Brain microvascular endothelial cell (primary cell): ENCODE measurements at places on chromosomes 6 and 20.

GRCh38 chr6:106473812-106474211, 113.3 kb downstream of the CRYBG1 start:
- no peak for DNase-seq

DNA sequence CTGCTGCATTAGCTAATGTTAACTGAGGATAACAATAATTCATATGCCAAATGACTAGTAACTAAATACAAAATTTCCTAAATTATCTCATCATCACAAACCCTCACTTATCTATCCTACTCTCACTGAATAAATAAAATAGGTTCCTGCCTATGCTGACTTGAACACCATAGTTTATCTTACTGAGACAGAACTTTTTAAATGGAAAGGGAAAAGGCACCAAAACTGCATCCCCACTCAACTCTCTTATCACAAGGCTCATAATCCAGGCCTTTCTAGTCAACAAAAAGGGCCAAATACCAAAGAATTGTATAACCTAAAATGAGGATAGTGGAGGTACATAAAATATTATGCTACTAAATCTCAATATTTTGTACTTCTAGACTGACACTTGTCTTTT, 23.1 kb downstream of the OSTM1 start:
- DNase-seq = no peak

GRCh38 chr20:47757145-47758035, 27.9 kb downstream of the SULF2 start:
- no peak for DNase-seq

DNA sequence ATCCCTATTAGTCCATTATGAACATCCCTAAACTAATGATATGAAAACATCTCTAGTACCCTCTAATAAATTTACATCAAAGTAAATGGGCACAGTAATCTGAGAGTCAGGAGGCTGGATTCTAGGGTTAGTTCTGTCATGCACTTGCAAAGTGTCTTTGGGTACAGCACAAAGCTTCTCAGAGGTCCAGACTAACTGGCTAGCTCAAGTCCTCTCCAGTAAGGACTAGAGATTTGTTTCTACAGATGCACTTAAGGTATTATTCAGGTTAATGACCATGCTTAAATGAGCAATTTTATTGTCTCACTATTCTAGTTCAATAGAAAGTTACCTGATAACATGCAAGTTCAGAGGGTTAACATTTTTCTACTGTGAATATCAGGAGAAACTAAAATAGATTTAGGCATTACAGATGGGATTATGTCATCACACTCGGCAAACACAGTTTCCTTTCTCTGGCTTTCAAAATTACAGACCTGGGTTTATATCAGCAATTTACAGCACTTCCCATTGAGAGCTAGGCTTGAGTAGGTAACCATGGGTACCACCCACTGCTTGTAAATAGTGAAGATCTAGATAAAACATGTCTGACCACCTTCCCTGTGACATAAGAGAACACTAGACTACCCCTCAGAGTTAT, 402.9 kb upstream of the RUNX2 start:
- peak; percentile 68 for DNase-seq

DNA sequence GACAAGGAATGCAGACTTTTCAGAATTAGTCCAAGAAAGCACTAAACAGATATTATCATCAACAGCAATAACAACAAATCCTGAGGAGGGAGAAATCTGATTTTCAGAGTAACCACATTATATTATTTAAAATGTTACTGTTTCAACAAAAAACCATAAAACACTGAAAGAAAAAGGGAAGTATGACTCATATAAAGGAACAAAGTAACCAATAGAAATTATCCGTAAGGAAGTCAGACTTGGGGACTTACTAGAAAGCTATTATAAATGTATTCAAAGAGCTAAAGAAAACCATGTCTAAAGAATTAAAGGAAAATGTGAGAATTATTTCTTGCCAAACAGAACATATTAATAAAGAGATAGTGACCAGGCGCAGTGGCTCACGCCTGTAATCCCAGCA, 98.1 kb downstream of the MYLK4 start:
- no peak for DNase-seq

- DNase-seq = no peak
Measured at GRCh38 chr6:158337332-158337731, 25.1 kb downstream of the TULP4 start.

DNA sequence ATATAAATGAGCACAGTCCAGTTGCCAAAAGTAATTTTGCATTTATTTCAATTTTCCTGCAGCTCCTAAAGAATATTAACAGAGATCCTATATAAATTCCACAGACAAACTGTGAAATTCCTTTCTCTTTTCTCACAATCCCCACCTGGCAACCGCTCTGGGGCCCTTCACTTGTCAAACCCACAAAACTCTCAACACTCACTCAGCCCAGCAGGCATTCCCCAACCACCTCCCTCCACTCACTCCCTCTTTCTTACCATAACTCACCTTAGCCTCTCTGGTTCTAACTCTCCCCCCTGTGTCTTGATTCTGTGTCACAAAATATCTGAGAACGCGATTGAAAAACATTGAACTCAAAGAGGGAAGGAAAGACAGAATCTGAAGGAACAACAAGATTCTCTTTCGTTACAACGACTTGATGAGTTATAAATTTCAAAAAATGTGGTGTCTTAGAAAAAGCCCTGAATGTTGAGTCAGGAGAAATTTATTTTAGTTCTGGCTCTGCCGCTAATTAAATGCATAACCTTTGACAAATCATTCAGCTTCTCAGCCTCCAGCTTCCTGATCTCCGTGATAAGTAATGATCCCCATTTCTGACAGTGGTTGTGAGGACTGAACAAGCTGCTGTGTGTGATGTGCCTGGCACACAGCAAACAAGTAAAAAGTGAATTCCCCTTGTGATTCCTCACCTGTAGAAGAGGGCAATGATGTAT, 87.9 kb downstream of the UNC5CL start:
- DNase-seq = peak; percentile 4
